Esophagus squamous epithelium (tissue), 5 donors: ENCODE measurements at places on chromosomes 2 and 18. TPM values are rescaled to one million over a fixed set of nuclear protein-coding genes. Genes with fewer than 3 reads are reported as not detected.

ASIC4 gene
- total RNA-seq = not detected

GRCh38 chr2:6556755-6557154, 309.0 kb downstream of the CMPK2 start:
- DNase-seq = no peak

KCNE4 gene
- total RNA-seq = 0.76 TPM

CENPA gene
- total RNA-seq = 6.5 TPM

ABCB11 gene
- not detected for total RNA-seq

DNA sequence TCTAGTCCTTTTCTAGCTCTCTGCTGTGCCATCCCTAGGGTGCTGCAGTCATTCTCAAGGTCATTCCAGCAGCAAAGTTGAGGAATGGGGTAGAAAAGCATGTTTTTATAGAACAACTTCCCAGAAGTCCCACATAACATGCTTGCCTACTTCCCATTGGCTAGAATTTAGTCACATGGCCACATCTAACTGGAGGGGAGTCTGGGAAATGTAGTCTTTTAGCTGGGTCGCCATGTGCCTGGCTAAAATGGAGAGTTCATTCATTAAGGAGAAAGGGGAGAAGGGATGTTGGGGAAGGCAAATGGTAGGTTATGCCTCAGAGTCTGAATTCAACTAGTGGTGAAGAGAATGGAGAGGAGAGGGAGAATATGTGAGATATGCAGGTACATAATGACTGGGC, 85.7 kb downstream of the SLC4A3 start:
- no peak for DNase-seq

EVX2 gene
- total RNA-seq = not detected

DNA sequence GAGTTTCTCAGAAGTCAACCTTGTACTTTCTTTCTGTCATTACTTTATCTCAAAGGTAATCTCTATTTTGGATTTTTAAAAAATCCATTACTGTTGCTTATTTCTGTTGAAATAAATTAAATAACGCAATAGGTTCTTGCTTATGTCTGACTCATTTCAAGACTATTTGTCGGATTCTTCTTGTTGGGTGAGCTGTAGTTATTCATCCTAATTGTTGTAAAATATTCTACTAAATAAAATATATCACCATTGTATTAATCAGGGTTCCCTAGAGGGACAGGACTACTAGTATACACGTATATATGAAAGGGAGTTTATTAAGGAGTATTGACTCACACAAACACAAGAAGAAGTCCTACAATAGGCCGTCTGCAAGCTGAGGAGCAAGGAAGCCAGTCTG, 403.9 kb upstream of the CYRIA start:
- no peak for DNase-seq

DNA sequence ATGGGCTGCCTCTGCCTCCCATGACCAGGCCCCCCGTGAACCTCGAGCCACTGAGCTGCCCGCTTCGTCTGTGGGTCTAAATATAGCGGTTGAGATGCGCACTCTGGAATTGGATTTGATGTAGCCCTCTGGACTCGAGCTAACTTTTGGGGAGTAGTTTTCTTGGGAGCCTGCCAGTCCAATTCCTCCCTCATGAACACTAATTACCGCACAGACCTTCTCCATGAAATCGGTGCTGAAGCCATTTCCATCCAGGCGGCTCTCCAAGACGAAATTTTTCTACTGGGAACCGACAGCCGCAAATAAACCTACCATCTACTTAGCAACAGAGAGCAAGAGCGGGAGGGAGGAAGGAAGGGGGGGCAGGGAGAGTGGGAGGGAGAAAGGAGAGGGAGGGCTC, 63.6 kb downstream of the CELF4 start:
- DNase-seq = no peak

DNA sequence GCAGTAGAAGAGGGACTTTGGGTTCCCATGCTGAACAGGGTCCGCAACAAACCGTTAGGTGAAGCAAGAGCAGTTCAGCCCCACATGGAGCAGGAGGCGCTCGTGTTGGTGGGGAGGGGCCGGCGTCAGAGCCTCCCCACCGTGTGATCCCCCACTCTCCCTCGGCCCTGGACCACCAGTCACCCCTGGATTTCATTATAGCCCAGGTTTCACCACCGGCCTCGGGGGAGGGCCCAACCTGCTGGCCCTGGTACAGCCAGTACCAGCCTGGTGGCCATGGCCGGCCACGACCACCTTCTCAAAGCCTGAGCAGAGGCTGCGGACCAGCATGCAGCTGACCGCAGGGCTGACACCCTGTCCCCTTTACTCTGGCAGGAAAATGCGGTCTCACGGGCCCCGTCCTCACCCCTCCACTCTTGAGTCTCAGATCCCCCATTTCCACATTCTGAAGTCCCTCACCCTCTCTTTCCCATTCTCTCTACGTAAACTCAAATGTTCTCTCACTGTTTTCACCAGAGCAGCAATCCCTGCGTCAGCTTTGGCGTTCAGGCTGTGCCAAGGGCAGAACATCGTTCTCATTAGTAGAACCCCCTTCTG, 8.6 kb downstream of the MLPH start:
- no peak for DNase-seq

TUBA3E gene
- not detected for total RNA-seq
